ENCODE measurements at places on chromosomes 7 and 10.

DNA sequence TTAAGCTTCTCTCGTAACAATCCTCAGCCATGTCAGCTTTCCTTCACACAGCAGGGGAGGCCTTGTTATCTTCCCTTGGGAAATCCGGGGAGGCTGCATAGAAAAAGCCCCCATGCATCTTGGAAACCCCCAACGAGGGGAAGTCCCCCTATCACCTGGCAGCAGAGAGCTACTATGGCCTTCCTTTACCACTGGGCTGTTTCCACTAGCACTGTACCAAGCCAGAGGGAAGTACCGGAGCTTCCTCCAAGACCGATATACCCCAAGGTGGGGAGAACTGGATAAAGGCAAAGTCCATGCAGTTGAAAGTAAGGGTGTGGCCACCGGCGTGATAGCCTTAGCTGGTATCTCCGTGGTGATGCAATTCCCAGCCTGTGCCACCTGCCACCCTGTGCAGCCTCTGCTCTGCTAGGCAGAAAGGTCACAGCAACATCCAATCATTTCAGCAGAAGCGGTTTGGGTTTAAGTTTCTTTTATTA lies 4.4 kb upstream of the CLIP2 start:
- DNase-seq: no peak

DNA sequence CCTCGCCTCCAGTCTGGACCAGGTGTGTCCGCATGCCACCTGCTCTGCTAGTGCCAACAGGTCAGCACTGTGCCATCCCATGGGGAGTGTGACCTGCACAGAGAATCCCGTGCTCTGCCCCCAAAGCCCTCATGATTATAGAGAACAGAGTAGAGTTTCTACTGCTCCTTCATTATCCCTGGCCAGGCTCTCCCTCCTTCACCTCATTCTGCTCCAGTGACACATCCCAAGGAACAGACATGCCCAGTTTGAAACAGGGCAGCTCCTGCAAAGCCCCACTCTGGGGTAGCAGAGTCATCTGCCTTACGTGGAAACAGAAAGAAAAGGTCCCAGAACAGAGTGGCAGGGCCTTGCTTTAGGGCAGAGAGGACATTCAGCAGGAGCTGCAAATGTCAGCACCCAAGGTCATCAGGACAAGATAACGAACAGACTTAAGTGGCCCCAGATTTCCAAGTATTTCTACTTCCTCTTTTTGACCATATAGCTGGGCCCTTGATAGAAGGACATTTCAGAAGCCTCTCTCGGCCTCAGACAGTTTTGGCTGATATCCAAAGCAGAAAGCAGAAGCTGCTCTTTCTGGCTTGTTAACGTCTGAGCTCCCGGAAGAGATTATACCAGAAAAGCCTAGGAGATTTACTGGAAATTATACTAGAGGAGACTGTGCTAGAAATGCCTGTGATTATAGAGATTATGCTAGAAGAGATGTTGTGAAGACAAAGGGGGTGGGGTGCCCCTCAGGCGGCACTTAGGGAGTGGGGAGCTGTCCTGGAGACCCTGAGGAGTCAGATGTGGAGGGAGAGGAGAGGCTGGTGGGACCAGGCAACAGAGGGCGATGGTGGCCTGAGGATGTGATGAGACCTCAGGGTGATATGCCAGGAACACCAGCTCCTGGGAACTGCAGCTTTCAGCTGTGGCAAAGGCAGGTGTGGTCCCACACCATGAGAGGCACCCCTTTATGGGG lies 12.6 kb downstream of the TMEM176B start:
- no peak for DNase-seq

GRCh38 chr10:32851301-32851700 lies 106.7 kb downstream of the ITGB1 start:
- no peak for DNase-seq

GRCh38 chr7:33517191-33517590 lies 387.8 kb downstream of the BBS9 start:
- no peak for DNase-seq
